ENCODE measurements at places on chromosomes 3 and 15.
A peak's percentile ranks its signal among the peaks of the same experiment; 100 is the strongest.

GRCh38 chr3:33525232-33525631 is 85.0 kb upstream of the UBP1 start:
- DNase-seq, result no peak

DNA sequence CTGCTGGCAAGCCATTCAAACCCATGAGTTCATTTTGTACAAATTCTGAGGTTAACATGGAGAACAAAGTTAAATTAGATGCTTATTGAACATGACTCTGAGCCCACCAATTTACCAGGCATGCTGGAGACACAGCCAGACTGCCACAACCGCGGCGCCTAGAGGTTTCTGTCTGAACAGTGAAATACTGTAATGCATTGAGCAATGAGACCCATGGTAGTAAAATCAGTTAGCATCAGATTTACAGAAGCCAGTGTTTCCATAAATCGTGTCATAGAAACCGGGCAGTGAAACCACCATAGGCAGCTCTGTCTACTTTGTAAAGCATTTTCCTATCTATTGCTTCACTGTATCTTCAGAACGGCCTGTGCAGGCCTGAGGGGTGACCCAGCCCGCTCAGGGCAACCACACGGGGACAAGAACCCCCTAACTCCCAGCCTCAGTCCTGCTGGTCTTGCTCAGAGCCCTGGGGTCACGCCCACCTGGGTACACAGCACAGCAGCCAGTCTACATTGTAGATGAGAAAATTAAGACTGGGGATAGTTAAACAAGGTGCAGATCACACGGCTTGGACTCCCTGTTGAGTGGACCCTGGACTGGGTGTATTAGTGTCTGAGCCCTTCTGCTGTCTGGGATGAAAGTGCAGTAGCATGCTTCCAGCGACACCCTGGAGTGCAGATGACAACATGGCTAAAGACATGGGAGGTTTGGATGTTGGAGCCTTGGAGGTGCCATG is 44.2 kb downstream of the MGLL start:
- DNase-seq, result no peak

DNA sequence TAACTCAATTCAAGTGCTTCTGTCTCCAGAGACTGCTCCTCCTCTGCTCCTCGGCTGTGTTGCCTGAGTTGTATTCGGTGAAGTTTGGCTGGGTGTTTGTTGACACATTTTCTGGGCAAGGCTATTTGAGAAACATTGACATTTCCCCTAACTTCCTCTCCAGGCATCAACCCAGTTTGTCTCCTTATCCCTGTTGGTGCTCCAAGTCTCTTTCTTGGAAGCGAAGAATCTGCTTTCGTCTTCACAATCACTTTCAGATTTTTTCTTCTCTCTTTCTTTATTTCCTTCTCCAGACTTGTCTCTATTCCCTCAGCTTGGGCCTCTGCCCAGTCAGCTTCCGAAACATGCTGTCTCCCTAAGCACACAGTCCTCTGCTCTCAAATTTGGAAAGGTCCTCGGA is 84.7 kb downstream of the ETV5 start:
- no peak for DNase-seq

- no peak for DNase-seq
These were observed 172.7 kb upstream of the TP63 start for GRCh38 chr3:189458528-189458927.

DNA sequence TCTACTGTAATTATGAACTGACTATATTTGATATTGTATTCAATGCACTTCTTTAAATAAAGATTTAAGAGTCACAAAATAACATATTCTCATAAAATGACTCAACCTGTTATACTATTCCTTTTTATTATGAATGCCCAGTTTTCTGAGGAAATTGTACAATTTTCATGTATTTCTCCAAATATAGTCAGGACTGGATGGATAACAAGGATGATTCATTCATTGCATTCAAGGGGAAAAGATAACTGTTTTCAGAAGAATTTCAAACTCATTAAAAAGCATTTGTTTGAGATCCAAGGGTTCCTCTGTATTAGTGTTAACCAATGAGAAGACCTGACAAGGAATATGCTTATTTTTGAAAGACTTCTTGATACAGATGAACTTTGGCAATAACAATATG is 163.7 kb downstream of the MEIS2 start:
- DNase-seq, result no peak

DNA sequence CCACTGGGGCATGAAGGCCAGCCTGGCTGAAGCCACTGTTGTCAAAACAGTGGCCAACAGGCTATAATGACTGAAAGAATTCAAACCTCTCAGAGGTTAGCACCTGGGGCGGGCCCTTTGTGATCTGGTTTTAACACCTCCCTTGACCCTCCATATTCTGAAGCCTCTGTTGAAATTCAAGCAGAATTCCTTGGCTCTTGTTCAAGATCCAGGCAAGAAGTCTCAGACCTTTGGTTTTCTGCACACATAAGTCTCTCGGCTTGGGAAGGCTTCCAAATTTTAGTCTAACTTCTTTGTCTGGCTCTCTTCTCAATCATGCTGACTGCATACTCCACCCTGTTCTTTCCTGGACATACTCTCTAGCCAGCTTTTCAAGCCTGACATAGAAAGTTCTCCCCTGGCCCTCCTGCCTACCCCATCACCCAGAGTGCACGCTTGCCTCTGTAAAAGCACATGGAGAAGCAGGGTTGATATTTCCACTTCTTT is 144.5 kb downstream of the PDZRN3 start:
- DNase-seq, result no peak

DNA sequence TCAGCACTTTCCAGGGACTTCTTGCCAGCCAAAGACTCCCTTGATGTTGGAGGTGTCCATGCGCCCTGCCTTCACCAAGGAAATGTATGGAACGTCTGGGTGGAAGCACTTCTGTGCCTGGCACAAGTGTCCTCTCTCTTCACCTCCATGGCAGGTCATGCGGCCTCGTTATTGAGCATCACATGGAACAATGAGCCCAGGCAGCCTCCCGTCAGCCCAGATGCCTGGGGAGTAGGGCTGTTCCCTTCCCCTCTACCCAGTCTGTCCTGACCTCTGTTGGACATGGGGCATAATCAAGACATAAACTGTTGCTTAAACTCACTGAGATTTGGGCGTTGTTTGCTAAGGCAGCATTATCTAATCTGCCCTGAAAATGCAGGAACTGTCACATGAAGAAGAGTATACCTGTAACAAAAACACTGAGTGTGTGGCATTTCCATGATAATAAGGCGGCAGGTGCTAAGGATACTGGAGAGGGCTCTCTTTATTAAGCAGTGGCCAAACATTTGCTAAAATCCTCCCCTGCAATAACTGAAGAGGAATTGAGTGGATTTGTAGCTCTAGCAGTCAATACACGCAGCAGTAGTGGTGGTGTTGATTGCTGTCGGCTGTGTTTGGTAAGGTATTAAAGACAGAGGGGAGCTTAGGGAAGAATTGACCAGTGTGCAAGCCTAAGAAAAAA is 338.2 kb upstream of the ATP10A start:
- DNase-seq, result no peak

GRCh38 chr3:62445275-62445674 is 71.9 kb upstream of the FEZF2 start:
- DNase-seq, result no peak

DNA sequence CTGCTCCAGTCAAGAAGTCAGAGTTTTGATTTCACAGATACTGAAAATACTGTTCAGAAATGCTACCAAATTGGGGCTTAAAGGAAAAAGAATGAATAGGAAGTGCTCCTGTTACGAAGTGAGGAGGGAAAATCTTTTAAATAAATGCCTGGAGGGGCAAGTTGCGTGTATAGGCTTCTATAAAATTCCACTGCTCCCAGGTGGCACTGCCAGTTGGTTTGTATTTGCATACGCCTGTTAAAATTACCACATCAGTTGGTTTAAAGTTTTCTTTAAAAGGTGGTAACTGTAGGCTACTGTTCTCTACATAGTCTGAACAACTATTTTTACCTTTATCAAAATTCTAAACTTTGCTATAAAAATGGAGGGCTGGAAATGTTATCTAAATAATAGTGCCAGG is 123.5 kb downstream of the DLG1 start:
- no peak for DNase-seq

DNA sequence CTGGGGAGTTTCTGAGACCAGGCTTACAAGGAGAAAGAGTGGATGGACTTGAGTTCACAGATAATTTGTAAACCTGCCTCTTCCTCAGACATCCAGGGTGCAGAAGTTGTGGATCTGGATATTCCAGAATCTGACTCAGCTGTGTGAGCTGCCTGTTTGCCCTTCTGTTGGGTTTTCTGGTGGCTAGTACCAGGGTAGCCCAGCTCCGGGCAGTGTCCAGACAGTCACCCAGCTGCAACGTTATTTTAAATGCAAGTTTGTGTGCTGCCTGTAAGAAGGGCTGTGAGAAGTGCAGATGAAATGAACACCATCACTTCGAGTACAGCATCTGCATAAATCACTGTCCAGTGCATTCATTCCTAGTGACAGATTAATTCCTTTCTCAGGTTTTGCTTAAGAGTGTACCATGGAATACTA is 1053.0 kb downstream of the TUSC7 start:
- no peak for DNase-seq

GRCh38 chr15:66907826-66908743 is 157.3 kb upstream of the SMAD3 start:
- DNase-seq, result no peak

- DNase-seq, result no peak
These were observed 36.6 kb downstream of the ATP6V1A start for GRCh38 chr3:113783463-113783862.

- DNase-seq, result no peak
These were observed 30.1 kb upstream of the CERS3 start for GRCh38 chr15:100558771-100559254.

- peak; percentile 32 for DNase-seq
These were observed 9.8 kb upstream of the RUVBL1 start for GRCh38 chr3:128133273-128133883.

- no peak for DNase-seq
These were observed 115.6 kb downstream of the ADAMTSL3 start for GRCh38 chr15:83769411-83769999.

- DNase-seq, result peak; percentile 41
These were observed 785 bp upstream of the MYRIP start for GRCh38 chr3:39808467-39809180.

DNA sequence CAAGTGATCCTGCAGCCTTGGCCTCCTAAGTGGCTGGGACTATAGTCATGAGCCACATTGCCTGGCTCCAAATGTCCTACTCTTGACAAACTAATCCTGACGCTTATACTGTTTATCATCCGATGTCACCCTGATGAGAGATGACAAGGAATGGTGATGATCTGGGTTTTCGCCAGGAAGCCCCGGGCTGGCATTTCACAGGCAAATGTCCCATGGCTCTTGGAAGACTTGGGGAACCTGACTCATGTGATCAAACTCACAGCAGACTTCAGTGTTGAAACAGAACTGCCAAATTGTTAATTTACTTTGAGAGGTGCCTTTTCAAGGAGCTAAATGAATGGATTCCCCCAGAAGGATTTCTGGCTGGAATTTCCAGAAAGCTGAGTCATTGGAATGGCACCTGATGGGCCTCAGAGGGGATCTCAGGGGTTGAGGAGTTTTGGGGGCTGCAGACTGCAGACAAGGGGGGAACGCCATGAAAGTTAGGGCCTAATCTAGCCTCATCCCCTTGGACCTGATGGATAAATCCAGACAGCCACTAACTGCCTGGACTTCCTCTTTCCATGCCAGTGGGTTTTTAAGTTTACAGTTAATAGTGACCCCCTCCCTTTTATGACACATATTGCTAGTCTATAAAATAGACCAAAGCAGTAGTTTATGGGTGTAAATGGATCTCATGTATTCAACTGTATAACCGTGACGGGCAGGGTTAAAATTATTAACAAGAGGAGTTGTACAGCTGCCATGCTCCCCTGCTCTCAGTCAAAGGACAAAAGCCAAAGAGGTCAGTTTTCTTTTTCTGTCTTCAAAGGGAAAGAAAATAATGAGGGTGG is 146.6 kb downstream of the CHSY1 start:
- no peak for DNase-seq

GRCh38 chr15:91192285-91192684 is 92.2 kb downstream of the SV2B start:
- no peak for DNase-seq

GRCh38 chr3:101212730-101213129 is 107.6 kb downstream of the IMPG2 start:
- no peak for DNase-seq

GRCh38 chr3:29514170-29514569 is 233.3 kb downstream of the RBMS3 start:
- DNase-seq, result no peak

GRCh38 chr3:98433764-98434163 is 29.2 kb upstream of the OR5K1 start:
- DNase-seq, result no peak

DNA sequence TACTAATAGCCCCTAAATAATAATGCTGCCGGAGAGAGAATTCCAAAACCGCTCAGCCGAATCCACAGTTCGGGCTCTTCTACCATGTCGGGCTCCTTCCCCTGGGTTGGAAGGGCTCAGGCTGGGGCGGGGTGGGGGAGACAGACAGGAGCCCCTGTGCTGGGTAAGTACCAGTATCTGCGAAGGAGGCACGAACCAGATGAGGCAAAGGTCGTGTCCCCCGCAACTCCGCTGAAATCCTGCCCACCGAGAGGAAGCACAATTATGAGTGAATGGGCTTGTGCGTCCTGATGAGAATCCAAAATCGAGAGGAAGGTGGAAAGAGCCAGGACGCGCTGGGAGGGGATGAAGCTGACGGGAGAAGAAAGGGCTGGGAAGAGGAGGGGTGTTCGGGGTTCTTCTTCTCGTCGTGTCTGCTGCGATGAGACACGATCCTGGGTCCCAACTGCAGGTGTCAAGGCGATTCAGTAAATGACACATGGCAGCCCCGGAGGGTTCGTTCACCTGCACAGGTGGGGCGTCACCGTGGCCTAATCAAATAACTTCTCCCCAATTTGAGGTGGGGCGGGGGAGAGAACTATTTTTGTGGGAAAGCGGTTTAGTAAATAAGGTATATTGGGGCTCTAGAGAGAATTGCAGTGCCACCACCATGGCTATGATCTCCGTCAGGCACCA is 707 bp upstream of the FAM81A start:
- peak; percentile 21 for DNase-seq

- no peak for DNase-seq
These were observed 178.1 kb downstream of the KLHL25 start for GRCh38 chr15:85616549-85617110.

DNA sequence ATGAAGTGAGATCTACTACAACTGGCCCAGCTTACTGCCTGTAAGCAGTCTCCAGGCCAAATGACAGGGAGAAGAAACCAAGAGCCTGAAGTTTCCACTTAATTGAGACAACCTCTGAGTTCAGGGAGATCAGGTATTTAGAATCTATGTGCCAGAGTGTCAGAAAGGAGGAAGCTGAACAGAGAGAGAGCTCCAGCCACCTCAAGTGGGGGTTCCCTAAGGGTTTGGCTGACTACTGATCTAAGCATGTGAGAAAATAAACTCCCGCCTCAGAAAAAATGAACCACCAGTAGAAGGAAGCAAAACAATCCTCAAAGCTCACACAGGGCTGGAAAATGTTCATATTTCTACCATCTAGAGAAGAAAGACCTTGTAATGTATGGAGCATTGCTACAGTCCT is 25.0 kb downstream of the ADAM10 start:
- no peak for DNase-seq

GRCh38 chr3:8658306-8659212 is 14.0 kb upstream of the SSUH2 start:
- DNase-seq, result no peak

DNA sequence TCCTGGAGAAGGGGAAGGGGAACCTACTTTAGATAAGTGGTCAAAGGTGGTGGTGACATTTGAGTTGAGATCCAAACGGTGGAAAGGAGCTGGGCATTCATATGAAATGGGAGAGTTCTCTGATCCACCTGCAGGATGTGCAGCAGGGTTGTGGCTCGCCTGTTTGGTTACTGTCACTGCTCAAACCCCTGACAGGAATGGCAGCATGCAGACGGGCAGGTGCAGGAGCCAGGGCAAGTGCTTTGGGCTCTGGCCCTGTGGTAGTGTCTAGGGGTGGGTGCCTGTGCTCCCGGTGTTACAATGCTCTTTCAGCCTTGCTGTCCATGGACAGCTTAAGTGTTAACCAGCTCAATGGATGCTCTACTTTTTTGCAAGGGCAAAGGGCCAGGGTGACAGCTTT is 18.5 kb downstream of the PAQR9 start:
- no peak for DNase-seq

Data from glutamatergic neuron (in vitro differentiated cells).